NCI-H774 (cell line): ENCODE measurements at places on chromosomes 5 and 9.

- no peak for DNase-seq
Observed at GRCh38 chr9:111316796-111317195, 13.2 kb downstream of the OR2K2 start.

- no peak for DNase-seq
Observed at GRCh38 chr9:130380920-130381469, 63.8 kb upstream of the ASS1 start.

DNA sequence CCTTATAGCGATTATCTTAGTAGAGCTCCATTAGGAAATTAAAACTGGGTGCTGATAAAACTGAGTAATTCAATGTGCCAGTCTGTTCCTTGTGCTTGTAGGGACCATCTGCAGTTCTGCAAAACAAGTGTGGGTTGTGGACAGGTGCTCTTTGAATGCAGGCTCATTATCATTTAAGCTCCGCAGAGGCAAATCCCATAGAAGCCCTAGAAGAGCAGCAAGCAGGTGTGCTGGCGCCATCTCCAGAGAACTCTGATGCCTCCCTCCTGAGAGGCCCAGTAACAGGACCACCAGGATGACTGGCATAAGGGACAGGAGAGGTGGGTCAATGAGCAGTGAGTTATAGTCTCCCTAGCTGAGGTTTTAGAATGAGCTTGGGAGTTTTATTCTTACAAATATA is 1342.4 kb upstream of the DMAC1 start:
- DNase-seq = peak; percentile 80

DNA sequence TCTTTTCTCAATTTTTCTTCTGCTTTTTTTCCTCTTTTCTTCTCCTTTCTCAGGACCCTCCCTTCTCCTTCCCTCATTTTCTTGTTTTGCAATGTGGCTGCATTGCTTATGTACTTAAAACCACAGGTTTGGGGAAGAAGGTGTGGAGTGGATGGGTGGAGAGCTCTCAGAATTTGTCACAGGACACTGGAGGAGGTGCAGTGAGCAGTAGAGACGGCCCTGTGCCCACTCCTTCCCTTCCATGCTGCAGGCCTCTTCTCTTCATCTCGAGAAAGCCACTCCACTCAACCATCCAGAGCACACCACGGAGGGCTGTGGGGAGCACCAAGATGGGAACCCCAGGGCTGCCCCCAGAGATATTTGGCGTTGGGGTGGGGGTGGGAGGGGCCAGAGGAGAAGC is 92.3 kb downstream of the FSTL4 start:
- no peak for DNase-seq

DNA sequence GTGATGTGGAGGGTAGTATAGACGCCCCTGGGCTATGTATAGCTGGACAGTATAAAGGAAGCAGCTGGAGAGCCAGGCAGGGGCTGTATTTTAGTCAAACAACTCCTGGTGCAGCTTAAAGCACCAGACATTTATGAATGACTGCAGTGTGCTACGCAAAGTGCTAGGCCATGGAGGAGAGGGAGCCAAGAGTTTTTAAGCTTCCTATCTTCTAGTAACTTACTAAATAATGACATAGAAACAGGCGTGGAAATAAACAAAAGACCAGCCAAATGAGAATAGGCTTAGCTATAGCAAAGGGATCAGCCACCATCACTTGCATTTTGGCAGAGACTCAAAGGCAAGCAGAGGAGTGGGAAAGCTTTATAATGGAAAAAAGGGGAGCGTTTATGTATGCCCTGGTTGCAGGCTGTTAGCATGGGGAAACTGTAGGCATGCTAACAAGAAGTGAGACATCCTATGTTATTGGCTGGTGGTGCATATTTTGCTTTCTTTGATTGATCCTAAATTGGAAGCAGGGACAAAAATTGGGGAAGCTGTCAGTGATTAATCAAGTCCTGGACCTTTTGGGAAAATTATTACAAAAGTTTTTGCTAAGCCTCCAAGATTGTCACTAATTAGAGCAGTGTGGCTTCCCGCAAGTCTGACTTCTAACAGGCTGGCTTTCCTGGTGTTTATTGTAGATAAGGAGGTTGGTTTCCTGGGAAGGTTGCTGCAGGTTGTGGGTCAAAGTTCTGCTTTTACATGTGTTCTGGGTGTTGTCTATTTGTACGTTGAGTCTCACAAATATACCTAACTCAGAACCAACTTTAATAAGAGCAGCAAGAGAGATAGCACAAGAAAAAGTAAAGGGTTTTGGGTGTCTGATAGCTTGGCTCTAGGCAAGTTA is 46.6 kb downstream of the RAB3C start:
- no peak for DNase-seq
